ENCODE measurements at places on chromosomes 1 and 21. TPM values are rescaled to one million over a fixed set of nuclear protein-coding genes. Genes with fewer than 3 reads are reported as not detected.
A peak's percentile ranks its signal among the peaks of the same experiment; 100 is the strongest.

DNA sequence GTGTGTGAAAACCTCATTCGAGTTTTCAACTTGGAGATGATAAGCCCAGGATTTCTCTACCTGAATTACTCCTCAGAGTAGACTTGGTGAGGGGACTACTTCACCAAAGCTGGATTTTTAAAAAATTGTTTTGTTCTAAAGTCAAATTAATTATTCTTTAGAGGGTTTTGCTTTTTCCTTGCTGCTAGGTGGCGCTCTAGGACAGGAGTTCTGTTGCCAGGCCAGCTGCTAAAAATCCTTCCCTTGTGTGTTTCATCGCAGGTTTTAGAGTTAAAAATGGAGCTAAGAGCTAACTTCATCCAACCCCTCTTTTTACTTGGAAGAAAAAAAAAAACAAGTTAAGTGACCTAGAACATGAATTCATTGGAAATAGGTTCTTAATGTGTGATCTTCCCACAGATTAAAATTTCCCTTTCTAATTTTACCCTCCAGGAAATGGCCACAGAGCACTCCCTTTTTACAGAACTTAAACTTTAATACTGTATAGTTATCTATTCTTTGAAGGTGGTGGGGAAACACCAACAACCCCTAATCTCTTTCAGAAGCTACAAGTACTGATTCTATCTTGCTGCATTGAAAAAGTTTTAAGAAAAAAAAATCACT lies 36.7 kb upstream of the FAM163A start:
- DNase-seq: peak; percentile 84

GRCh38 chr1:214830941-214831340 lies 227.9 kb downstream of the CENPF start:
- DNase-seq: no peak

- no peak for DNase-seq
These were observed 1.9 kb downstream of the OLIG2 start for GRCh38 chr21:33027401-33028286.

PGD gene
- total RNA-seq: 130 TPM
